Hematopoietic multipotent progenitor cell treated with erythropoietin and hydrocortisone succinate and interleukin-3 and kit ligand, for 15 days (in vitro differentiated cells): ENCODE measurements at places on chromosomes 11 and 22.

GRCh38 chr11:101741479-101742175, 157.8 kb upstream of the TRPC6 start:
- DNase-seq: no peak

DNA sequence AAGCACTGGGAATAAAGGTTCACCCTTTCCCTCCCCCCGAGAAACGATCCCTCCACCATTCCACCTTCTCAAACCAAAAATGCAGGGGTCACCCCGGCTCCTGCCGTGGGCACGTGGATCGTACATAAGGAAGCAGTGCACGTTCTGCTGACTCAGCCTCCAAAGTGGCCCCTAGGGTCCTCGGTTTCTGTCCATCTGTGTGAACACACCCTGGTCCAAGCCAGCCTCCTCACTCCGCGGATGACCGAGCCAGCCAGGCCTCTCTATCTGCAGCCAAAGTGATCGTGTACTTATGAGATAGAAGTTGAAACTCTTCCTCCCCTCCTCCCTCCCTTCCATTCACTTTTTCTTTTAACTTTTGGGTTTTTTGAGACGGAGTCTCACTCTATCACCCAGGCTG, 16.2 kb downstream of the C11orf24 start:
- DNase-seq: no peak

DNA sequence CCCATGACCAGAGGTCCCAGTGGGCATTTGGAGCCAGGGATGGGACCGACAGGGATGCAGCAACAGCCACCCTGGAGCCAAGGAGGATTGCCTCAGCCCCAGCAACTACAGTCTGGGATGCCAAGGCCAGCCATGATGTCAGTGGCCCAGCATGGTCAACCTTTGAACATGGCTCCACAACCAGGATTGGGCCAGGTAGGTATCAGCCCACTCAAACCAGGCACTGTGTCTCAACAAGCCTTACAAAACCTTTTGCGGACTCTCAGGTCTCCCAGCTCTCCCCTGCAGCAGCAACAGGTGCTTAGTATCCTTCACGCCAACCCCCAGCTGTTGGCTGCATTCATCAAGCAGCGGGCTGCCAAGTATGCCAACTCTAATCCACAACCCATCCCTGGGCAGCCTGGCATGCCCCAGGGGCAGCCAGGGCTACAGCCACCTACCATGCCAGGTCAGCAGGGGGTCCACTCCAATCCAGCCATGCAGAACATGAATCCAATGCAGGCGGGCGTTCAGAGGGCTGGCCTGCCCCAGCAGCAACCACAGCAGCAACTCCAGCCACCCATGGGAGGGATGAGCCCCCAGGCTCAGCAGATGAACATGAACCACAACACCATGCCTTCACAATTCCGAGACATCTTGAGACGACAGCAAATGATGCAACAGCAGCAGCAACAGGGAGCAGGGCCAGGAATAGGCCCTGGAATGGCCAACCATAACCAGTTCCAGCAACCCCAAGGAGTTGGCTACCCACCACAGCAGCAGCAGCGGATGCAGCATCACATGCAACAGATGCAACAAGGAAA, 27.3 kb upstream of the L3MBTL2 start:
- DNase-seq: no peak

DNA sequence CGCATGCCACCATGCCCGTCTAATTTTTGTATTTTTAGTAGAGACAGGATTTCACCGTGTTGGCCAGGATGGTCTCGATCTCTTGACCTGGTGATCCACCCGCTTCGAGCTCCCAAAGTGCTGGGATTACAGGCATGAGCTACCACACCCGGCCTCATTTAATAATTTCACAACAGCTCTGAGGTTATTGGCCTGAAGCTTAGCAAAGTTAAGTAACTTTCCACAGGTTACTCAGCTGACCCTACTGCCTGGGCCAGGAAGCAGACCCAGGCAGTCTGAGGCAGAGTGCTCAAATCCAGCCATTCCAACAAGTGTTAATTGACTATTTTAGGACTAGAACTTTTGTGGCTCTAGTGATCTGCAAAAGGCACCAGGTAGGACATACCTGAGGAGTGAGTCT, 52.2 kb upstream of the L3MBTL2 start:
- no peak for DNase-seq

- no peak for DNase-seq
Measured at GRCh38 chr11:111148953-111149352, 96.6 kb upstream of the POU2AF2 start.

DNA sequence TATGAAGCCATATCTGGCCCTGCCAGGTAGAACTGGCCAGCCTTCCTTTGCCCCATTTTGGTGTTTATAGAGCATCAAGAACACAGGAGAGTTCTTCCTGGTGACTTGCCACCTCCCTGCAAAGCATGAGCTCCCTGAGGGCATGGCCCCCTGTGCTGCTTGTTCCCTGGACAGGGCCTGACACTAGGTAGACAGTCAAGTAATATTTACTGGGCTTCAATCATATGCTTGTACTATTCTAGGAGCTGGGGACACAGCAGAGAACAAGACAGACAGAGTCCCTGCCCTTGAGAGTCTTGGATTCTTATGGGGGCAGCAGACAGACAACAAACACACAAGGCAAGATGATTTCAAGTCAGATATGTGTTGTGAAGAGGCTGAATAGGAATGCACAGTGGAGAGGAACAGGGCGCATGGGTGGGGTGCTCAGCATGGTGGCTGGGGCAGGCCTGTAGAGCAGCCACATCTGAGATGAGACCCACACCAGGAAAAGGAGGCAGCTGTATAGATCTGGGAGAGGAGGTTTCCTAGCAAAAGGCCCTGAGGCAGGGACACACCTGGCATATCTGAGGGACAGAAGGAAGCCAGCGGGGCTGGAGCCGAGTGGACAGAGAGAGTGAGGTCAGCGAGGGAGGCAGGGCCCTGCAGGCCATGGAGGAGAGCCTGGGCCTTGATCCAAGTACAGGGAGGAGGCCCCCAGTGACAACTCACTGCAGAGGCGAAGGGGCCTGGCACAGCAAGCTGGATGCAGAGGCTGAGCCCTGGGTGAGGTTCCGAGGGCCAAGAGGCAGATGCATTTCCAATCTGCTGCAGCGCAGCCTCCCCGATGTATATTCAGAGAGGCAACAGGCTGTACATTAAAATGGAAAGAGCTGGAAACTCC, 10.2 kb upstream of the CBX6 start:
- DNase-seq: no peak

GRCh38 chr11:70324376-70325115, 54.1 kb downstream of the PPFIA1 start:
- DNase-seq: no peak

GRCh38 chr11:125235071-125235471, 70.5 kb downstream of the PKNOX2 start:
- DNase-seq: no peak

DNA sequence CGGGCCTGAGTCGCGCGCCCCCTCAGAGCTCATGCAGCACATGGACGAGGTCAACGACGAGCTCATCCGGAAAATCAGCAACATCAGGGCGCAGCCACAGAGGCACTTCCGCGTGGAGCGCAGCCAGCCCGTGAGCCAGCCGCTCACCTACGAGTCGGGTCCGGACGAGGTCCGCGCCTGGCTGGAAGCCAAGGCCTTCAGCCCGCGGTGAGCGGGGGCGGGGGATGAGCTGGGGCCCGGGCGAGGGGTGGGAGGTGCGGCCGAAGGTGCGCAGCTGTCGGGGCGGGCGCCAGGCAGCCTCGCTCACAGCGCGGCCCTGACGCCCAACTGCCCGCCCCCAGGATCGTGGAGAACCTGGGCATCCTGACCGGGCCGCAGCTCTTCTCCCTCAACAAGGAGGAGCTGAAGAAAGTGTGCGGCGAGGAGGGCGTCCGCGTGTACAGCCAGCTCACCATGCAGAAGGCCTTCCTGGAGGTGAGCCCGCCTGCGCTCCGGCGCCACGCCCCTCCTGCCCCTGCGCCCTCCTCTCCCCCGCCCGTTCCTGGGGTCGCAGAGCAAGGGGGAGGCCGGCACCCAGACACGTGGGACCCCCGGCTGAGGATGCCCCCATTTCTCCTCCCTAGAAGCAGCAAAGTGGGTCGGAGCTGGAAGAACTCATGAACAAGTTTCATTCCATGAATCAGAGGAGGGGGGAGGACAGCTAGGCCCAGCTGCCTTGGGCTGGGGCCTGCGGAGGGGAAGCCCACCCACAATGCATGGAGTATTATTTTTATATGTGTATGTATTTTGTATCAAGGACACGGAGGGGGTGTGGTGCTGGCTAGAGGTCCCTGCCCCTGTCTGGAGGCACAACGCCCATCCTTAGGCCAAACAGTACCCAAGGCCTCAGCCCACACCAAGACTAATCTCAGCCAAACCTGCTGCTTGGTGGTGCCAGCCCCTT, 20.5 kb downstream of the EPS8L2 start:
- no peak for DNase-seq

DNA sequence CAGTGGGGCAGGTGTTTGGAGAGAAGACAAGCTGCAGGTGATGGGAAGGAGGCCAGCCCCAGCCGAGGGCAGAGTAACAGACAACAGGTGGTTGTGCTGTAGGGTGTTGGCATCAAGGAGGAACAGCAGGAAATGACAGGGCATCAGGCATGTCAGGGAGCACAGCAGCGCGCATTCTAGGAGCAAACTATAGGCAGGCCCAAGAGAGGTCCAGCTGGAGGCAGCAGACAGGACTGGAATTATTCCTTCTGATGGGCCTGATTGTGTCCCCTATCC, 13.6 kb downstream of the ADM start:
- no peak for DNase-seq

DNA sequence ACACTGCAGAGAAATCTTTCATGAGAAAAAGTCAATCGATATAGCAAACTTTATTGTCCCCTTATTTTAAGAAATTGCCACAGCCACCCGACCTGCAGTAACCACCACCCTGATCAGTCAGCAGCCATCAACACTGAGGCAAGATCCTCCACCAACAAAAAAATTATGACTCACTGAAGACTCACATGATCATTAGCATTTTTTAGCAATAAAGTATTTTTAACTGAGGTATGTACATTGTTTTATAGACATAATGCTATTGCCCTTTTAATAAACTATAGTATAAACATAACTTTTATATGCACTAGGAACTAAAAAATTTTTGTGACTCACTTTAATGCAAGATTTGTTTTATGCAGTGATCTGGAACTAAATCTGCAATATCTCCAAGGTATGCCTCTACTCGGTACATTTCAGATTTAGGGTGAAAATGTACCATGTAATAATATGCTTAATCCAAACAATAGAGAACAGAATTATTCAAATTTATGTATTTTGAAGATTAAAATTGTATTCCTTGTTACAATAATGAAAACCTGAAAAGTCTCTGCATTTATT, 79.2 kb upstream of the CEP126 start:
- no peak for DNase-seq

DNA sequence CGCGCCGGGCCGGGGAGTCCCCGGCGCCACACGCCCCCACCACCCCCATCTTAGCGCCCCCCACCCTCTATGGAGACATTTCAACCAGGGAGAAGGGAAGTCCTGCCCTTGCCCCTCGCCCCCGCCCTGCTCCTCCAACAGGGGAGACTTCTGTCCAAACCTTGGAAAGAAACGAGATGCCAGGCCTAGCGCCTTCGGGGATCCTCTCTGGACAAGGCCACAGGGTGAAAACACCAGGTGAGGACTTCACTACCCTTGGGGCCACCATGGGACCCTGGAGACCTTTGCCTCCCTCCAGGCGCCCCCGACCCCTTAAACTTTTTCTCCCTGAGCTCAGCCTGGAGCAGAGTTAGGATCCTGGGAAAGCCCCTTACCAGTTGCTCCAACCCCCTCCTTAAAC, 11.6 kb upstream of the NPAS4 start:
- no peak for DNase-seq

DNA sequence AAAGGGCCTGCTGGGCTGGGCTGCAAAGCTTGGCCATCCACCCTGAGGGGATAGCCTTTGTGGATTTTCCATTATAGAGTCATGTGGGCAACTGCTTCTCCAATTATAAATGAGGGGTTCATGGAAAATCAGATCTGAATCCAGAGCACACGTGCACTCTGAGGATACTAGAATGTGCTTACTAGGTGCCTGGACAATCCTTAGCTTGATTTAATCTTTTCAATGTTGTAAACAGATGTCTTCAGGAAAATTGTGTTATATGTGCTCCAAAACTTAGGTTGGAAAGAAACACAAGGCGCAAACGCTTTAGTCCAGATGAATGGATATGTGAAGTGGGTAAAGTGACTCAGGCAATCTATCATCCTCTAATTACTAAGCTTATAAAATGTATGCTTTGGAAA, 92.0 kb downstream of the SLC17A6 start:
- no peak for DNase-seq

GRCh38 chr22:31328544-31328960, 17.6 kb downstream of the PATZ1 start:
- no peak for DNase-seq

DNA sequence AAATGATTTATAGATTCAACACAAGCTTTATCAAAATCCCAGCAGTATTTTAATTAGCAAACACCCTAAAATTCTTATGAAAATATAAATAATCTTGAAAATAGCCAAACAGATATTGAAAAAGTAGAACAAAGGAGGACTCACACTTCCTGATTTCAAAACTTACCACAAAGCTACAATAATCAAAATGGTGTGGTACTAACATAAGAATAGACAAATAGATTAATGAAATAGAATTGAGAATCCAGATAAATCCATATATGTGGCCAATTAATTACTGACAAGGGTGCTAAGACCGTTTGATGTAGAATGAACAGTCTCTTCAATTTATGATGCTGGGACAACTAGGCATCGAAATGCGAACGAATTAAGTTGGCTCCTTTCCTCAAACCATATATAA, 49.6 kb upstream of the TEAD1 start:
- no peak for DNase-seq

- peak; percentile 57 for DNase-seq
Measured at GRCh38 chr11:12087075-12088004, 23.1 kb upstream of the MICAL2 start.

DNA sequence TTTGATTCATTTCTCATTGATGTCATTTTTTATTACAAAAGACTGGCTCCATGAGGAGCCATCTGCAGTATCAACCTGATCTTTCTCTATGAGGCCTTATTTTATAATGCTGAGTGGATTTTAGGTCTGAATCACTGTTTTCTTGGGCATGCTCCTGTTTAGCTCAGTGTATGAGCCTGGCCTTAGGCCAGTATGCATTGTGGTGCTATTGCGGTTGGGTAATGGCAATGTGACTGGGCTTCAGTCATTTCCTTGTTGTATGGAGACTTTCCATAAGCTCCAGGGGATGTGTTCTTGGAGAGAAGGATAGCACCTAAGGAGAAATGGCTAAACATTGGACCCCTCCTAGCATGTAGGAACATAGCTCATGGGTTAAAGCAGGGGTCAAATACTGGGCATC, 293.2 kb downstream of the NELL1 start:
- no peak for DNase-seq

GRCh38 chr11:105986554-105986953, 35.5 kb downstream of the MSANTD4 start:
- DNase-seq: no peak

DNA sequence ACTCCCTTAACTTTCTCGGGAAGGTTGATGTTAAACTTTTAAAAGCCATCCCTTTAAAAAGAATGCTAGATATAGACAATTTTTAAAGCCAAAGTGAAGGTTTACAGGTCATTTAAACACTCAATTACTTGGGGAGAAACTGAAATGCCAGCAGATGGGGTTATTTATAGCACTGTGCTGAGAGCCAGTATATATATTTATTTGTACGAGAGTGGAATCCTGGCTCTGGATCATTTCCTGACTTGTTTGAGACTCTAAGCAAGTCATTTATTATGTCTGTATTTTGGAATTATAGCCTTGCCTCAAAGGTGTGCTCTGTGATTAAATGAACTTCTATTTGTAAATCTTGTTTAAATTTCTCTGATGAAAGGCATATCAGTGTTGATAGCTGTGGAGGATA, 6.8 kb upstream of the ZBED5 start:
- DNase-seq: no peak
